CD8-positive, alpha-beta memory T cell (primary cell): ENCODE measurements at places on chromosomes 16 and 17. TPM values are rescaled to one million over a fixed set of nuclear protein-coding genes. Genes with fewer than 3 reads are reported as not detected.

ACSM5 gene
- total RNA-seq, result not detected

RASL10B gene
- 0.79 TPM for total RNA-seq

ZG16B gene
- total RNA-seq, result 0.29 TPM

KRTAP4-3 gene
- not detected for total RNA-seq

REXO5 gene
- 7.9 TPM for total RNA-seq

- no peak for DNase-seq
- no peaks in the 10 kb centered on the region for H3K27me3 ChIP-seq
- peaks cover 31% of the 10 kb centered on the region for H3K36me3 ChIP-seq
- no peak overlapping the region for H3K27ac ChIP-seq
- H3K4me3 ChIP-seq, result no peak overlapping the region
- peaks cover 16% of the 10 kb centered on the region for H3K4me1 ChIP-seq
Observed at GRCh38 chr17:78049609-78050008, 78.9 kb downstream of the TMC6 start.

DNA sequence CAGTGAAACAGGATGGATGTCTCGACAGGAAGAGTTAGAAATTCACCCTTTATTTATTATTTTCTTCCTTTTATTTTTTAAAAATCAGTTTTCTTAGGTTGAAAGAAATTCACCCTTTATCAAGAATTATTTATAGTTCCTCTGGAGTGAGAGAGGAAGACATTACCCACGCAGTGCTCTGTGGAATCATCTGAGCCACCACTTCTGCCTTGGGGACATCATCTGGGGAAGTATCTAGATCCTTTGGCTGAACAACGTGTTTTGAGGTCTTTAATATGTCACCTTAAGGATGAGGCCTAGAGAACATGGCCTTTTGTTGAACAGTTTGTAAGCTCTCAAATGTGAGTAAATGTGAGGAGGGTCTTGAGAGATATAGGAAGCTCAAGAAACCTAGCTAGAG is 183.3 kb downstream of the UTP18 start:
- H3K4me1 ChIP-seq, result peaks cover 18% of the 10 kb centered on the region
- no peaks in the 10 kb centered on the region for H3K36me3 ChIP-seq
- no peak for DNase-seq
- H3K4me3 ChIP-seq, result no peak overlapping the region

DNA sequence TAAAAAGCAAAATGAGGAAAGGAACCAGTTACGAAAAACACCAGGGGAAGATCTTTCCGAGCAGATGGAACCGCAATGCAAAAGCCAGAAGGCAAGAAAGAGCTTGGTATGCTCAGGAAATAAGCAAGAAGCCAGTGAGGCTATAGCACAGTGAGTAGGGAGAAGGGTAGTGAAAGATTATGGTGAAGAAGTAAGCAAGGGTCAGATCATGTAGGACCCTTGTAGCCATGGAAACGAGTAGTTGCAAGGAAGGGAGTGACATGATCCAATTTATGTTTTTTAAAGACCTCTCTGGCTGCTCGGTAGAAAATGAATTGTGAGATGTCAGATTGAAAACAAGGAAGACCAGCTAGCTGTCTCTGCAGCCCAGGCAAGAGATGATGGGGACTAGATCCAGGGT is 143.3 kb downstream of the USP31 start:
- H3K4me1 ChIP-seq, result no peaks in the 10 kb centered on the region
- no peak overlapping the region for H3K4me3 ChIP-seq
- H3K27me3 ChIP-seq, result no peaks in the 10 kb centered on the region
- no peaks in the 10 kb centered on the region for H3K36me3 ChIP-seq

GRCh38 chr16:88705801-88706228 is 393 bp downstream of the RNF166 start:
- H3K4me3 ChIP-seq, result peak overlapping the region; percentile 99
- no peaks in the 10 kb centered on the region for H3K36me3 ChIP-seq
- no peaks in the 10 kb centered on the region for H3K27me3 ChIP-seq
- H3K27ac ChIP-seq, result peak overlapping the region; percentile 93
- DNase-seq, result no peak

DNA sequence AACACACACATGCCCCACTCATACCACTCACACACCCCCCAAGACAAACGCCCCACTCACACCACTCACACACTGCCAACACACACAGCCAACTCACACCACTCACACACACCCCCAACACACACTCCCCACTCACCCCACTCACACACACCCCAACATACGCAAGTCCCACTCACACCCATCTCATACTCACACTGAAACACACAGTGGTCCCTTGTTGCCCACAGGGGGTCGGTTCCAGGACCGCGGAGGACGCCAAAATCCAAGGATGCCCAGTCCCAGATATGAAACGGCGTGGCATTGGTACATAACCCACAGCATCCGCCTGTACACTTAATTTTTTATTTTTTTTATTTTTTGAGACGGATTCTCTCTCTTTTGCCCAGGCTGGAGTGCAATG is 20.9 kb downstream of the RNF213 start:
- no peak overlapping the region for H3K4me3 ChIP-seq
- H3K27ac ChIP-seq, result no peak overlapping the region
- H3K36me3 ChIP-seq, result peaks cover 13% of the 10 kb centered on the region

DNA sequence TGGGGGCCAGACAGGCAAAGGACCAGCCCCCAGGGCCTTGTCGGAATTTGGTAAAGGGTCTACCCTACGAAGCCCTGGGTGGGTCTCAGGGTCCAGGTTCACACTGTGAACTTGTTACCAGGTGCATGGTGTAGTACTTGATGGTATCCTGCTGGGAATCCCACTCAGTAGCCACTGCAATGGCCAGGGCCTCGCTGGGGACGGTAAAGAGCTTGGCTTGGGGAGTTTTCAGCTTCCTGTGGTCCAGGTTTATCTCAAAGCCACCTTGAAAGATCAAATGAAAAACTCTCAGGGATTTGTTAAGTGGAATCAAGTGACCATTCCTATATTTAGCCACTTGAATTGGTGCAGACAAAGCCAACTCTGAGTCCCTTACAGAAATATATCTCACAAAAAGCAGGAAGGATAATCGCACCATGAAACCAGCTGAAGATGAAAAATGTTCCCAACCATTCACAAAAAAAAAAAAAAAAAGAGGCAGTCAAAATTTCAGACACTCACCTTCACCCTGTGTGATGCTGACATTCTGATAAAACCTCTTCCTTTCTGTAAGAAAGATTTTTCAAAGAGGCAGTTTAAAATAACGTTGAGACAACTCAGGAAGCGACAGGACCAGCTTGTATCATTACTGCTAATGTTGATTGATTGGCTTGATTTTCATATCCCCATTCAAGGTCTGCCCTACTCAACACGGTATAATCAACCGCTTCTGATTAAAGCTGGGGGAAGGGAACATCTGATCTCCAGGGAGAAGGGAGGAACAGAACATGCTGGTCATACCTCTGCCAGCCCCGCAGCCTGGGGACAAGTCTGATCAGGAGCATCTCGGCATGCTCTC is 10.6 kb downstream of the ATPAF2 start:
- no peaks in the 10 kb centered on the region for H3K27me3 ChIP-seq
- H3K4me3 ChIP-seq, result no peak overlapping the region
- H3K27ac ChIP-seq, result no peak overlapping the region

DNA sequence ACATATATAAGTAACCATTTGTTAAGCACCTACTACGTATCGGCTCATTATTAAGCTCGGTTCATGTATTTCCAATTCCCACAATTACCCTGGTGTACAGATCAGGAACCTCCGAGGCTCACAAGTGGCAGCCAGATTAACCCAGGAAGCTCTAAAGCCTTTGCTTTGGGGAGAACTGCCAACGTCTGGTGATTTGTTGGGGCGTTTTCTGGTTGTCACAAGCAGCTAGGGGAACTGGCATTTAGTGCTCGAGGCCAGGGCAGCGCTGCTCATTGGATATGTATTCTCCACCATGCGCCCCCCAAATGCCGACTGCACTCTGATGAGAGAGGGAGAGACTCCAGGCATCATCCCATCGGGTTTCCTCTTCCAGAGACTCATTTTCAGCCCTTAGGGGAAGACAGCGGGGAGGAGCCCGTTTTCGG is 541 bp downstream of the ZNF18 start:
- H3K4me3 ChIP-seq, result peak overlapping the region; percentile 96
- no peaks in the 10 kb centered on the region for H3K27me3 ChIP-seq
- H3K36me3 ChIP-seq, result peaks cover 6% of the 10 kb centered on the region
- H3K27ac ChIP-seq, result peak overlapping the region; percentile 91

- no peak for DNase-seq
- H3K36me3 ChIP-seq, result no peaks in the 10 kb centered on the region
- H3K4me1 ChIP-seq, result no peaks in the 10 kb centered on the region
- H3K27me3 ChIP-seq, result no peaks in the 10 kb centered on the region
- H3K4me3 ChIP-seq, result no peak overlapping the region
Observed at GRCh38 chr16:14963281-14964173, 11.3 kb upstream of the PDXDC1 start.

- no peak overlapping the region for H3K4me3 ChIP-seq
- H3K27me3 ChIP-seq, result no peaks in the 10 kb centered on the region
- DNase-seq, result no peak
- H3K36me3 ChIP-seq, result no peaks in the 10 kb centered on the region
Observed at GRCh38 chr16:88761143-88761534, 23.9 kb downstream of the PIEZO1 start.

- H3K4me1 ChIP-seq, result peaks cover 8% of the 10 kb centered on the region
- no peak overlapping the region for H3K27ac ChIP-seq
- no peak overlapping the region for H3K4me3 ChIP-seq
- H3K36me3 ChIP-seq, result no peaks in the 10 kb centered on the region
- no peak for DNase-seq
- peaks cover 17% of the 10 kb centered on the region for H3K27me3 ChIP-seq
Observed at GRCh38 chr16:89197633-89198416, 2.5 kb downstream of the SLC22A31 start.
